ENCODE measurements at places on chromosomes 13 and 19.

GRCh38 chr13:68369739-68370138 lies 1139.6 kb upstream of the PCDH9 start:
- peak; percentile 81 for DNase-seq

DNA sequence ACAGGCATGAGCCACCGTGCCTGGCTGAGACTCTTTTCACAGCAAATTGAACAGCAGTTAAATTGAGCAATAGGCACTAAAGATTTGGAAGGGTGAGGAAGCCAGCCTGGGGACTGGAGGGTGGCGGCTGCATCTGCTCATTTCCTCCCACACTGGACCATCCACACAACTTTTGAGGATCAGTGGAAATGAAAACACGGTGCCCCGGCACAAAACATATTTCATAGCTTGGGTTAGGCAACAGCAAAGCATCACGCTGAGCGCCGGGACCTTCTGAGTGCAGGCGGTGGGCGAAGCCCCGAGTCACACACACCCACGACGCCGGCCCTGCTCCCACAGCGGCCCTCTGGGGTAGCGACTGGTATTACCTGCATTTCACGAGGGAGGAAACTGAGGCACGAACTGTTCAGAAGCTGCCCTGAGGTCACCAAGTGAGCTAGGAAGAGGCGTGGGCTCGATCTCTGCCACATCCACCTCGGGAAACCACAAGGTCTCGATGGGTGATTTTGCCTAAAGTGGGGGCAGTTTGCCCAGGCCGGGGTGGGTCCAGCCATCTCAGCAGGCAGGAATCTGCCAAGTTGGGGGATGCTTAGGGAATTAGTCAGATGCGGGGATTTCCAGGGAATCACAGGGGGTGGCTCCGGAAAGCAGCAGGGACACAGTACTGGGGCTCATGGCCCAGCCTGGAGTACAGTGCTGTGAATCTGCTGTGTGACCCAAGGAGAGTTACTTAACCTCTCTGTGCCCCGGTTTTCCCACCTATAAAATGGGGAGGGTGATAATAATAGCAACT lies 3.5 kb upstream of the SBNO2 start:
- peak; percentile 96 for DNase-seq

DNA sequence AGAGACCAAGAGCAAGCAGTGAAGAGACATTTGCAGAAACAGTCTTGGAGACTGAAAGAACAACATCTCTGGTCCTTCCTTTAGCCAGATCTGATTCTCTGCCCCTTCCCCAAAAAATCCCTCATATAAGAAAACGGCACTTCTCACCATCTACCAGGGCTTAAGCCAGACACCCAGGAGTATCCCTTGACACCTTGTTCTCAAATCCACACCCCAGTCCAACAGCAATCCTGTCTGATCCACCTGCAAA lies 1.7 kb upstream of the PLEKHG2 start:
- DNase-seq = no peak

DNA sequence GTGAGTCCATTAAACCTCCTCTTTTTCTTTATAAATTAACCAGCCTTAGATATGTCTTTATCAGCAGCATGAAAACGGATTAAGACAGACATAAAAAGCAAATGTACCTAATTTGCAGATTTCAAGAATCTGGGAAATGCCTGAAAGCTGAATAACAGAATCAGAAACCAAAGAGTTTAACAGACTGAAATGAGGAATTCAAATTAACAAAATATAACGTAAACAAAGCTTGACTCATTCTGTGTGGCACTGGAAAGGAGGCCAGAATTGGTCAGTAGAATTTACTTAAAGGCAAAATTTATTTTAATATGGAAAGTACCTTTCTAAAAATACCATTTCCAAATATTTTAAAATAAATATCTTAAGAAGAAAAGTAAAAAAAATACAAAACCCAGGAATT lies 540.6 kb upstream of the HTR2A start:
- DNase-seq = no peak

GRCh38 chr13:34300559-34300958 lies 482.6 kb downstream of the RFC3 start:
- DNase-seq = peak; percentile 25

GRCh38 chr19:35901854-35902661 lies at the start of gene HCST:
TSS of gene HCST (plus strand) at chr19:35902529. CDS start at chr19:35902594, 65 bp downstream.
- DNase-seq = no peak

- DNase-seq = no peak
These were observed 9.9 kb downstream of the FRY start for GRCh38 chr13:32041429-32041828.

- DNase-seq = peak; percentile 91
These were observed 507.9 kb downstream of the UQCRFS1 start for GRCh38 chr19:28705008-28705407.

DNA sequence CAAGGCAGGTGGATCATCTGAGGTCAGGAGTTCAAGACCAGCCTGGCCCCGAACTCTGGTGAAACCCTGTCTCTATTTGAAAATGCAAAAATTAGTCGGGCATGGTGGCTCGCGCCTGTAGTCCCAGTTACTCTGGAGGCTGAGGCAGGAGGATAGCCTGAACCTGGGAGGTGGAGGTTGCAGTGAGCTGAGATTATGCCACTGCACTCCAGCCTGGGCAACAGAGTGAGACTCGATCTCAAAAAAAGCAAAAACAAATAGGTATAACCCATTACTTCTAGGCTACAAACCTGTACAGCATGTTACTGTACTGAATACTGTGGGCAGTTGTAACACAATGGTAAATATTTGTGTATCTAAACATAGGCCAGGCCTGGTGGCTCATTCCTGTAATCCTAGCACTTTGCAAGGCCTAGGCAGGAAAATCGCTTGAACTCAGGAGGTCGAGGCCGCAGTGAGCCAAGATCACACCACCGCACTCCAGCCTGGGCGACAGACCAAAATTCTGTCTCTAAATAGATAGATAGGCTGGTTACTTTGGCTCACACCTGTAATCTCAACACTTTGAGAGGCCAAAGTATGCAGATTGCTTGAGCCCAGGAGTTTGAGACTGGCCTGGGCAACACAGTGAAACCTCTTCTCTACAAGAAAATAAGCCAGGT lies 63.5 kb downstream of the MYO9B start:
- no peak for DNase-seq

GRCh38 chr19:28881616-28882015 lies 331.3 kb downstream of the UQCRFS1 start:
- DNase-seq = no peak

- no peak for DNase-seq
These were observed 65.0 kb downstream of the ARHGEF7 start for GRCh38 chr13:111179908-111180760.

DNA sequence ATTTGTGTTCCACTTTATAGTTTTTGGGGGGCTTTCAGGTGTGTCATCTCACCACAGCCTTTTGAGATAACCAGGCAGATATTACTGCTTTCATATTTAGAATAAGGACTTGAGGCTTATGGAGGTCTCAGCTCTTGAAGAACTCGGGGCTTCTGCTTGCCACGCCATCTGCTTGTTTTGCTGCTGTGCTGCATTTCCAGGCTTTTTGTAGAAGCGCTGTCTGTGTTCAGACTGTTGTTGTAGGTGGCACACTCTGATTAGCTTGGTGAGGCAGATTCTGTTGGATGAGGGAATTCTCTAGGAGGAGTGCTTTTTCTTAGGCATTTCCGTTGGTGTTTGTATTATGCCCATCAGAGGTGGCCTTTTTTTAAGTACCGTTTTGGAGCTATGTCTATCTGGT lies 57.2 kb downstream of the WASF3 start:
- DNase-seq = no peak

DNA sequence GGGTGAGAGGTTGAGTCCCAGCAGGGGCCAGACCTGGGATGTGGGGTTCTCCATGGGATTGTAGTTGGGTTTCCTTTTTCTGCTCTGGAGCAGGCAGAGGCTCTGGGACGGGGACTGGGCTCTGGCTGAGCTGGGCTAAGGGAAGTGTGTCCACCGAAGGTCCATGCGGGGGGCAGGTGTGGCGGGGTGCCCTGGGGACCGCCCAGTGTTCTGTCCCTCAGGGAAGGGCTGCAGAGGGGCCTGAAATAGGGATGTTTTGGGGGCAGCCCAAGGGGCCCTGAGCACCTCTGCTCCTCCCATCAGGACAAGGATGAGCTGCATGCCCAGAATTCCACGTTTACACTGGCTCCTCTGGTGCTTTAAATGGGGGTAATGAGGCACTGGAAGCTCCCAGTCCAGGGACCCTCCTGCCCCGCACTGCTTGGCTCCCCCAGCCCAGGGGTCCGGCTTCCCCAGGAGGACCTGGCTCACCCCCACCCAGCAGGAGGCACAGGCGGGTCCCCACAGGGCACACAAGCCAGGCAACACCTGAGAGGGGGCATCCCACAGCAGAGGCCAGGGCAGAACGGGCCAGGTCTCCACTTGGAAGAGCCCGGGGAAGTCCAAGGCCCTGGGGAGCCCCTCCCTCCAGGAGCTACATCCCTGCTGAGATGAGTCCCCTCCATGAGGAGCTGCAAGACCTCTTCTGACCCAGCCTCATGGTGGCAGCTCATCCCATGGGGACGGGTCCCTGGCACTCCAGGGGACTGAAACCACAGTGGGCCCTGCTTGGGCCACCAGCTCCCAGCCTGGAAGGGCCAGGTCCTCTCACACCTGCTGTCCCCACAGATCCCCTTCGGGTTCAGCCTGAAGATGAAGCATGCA lies 14.7 kb upstream of the ZNF14 start:
- DNase-seq = no peak

DNA sequence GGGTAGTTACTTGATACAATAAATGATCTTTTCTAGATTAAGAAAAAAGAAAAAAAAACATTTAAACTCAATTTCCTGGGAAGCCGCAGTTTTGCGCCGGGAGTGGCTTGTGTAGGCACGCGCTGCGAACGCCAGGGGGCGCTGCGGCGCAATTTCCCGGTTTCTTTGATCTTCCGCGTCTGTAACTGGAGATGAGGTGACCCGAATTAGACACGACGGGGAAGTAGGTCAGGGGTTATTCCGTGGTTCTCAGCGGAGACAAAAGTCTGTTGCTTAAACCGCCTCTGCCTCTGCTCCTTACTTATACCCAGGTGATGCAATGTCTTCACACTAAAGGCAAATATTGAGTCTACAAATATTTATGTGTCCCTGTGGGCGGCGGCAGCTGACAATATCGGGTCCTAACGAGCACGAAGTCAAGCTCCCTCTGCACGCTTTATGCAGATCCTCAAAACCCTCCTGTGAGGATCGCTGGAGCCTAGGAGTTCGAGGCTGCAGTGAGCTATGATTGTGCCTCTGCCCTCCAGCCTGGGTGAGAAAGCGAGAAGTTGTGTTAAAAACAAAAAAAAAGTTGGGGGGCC lies 15.2 kb downstream of the STXBP2 start:
- peak; percentile 57 for DNase-seq

DNA sequence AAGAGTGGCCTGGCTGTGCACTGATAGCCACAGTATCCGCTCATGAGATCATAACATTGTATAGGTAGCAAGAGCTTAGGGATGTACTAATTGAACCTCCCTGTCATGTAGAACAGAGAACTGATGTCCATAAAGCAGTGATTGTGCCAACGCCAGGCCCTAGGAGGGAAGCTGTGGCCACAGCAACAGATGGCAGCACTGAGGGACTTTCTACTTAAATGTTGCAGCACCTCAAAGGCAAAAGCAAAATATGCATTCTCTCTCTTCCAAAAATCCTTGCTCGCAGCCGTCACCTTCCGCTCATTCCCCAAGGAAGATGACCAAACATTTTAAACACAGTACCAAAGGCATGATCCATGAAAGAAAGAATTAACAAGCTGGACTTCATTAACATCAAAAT lies 32.3 kb downstream of the COL4A1 start:
- no peak for DNase-seq

DNA sequence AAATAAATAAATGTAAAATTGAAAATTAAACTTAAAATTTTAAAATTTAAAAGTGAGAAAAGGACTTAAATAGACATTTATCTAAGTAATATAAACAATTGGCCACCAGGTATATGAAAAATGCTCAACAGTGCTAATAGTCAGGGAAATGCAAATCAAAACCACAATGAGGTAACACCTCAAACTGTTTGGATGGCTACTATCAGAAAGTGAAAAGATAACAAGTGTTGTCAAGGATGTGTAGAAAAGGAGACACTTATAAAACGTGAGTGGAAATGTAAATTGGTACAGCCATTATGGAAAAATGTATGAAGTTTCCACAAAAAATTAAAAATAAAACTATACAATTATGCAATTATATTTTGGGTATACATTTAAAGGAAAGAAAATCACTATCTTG lies 752.2 kb downstream of the EFNB2 start:
- no peak for DNase-seq

GRCh38 chr19:2176337-2176994 lies 12.7 kb downstream of the DOT1L start:
- no peak for DNase-seq

- no peak for DNase-seq
These were observed 41.9 kb downstream of the SKA3 start for GRCh38 chr13:21134475-21134874.

- DNase-seq = no peak
These were observed 240.4 kb upstream of the CSNK1A1L start for GRCh38 chr13:37345869-37346268.

DNA sequence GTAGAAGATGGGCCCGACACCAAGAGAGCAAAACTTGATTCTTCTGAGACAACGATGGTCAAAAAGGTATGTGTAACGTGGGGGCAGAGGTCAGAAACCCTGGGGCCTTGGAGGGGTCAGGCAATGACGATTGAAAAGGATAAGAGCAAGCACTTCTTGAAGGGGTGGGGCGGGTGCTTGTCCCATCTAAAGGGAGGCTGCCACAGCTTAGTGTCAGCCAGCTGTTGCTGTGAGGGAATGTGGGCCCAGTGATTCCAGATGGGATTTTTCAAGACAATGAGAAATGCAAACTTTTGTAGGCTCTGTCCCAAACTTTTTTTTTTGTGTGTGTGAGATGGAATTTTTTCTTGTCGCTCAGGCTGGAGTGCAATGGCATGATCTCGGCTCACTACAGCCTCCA lies 24.5 kb downstream of the SAE1 start:
- no peak for DNase-seq

GRCh38 chr19:40810160-40810559 lies 11.2 kb downstream of the EGLN2 start:
- DNase-seq = no peak

DNA sequence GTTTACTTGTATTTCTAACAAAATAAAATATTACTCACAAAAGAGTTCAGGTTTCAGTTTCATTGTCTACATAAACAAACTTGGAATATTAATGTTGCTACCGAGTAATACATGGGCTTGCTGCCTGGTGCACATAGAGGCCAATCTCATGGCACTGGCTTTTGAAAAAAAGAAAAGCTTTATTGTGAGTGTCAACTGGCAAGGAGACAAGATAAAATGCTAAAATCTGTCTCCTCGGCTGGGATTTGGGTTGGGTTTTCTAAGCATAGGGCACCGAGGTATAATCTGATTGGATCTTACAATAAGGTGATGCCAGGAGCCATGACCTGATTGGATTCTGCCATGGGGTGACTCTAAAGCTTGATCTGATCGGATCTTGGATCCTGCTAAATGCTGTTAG lies 1519.9 kb upstream of the MIR17HG start:
- DNase-seq = peak; percentile 15

GRCh38 chr13:25844559-25845434 lies 207.0 kb downstream of the SHISA2 start:
- no peak for DNase-seq

GRCh38 chr13:109870696-109871370 lies 84.5 kb upstream of the IRS2 start:
- DNase-seq = peak; percentile 61

GRCh38 chr13:53198017-53198416 lies 169.4 kb downstream of the OLFM4 start:
- no peak for DNase-seq

Data from HT1080 (cell line).